ENCODE measurements at places on chromosomes 1 and 21.

DNA sequence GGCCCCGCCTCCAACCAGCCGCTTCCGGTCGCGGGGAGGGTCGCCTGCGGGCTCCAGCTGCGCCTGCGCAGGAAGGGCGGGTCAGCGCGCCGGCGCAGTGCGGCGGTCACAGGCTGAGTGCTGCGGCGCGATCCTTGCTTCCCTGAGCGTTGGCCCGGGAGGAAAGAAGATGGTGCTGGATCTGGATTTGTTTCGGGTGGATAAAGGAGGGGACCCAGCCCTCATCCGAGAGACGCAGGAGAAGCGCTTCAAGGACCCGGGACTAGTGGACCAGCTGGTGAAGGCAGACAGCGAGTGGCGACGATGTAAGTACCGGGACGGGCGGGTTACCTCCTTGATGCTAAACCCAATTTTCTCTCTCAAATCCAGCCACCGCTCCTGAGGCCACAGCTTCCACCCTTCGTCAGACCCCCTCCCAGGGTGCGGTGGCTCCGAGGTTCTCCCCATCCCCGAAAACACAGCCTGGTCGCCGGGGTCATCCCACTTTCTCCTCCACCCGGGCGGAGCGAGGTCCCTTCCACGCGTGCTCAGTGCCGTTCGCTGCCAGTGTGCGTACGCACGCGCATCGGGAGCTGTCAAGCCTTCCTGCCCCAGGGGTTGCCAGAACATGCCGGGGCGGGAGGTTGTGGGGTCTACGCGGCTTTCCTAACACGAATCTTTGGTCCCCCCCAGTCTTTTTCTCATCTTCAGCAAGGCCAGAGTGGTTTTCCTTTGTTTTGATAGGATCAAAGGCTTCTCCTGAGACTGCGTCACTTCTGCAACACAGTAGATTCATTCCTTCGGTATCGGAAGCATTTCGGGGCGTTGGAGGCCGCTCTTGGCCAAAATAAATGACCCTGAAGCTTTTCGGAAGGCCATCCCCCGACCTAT, at the start of gene SARS1:
Gene SARS1 (plus strand): TSS at position 95 of the 870 bp plus-strand sequence. CDS start 75 bp downstream, at position 170.
- peak; percentile 83 for DNase-seq

- DNase-seq: no peak
These were observed 26.7 kb downstream of the CDC7 start for GRCh38 chr1:91527266-91527765.

DNA sequence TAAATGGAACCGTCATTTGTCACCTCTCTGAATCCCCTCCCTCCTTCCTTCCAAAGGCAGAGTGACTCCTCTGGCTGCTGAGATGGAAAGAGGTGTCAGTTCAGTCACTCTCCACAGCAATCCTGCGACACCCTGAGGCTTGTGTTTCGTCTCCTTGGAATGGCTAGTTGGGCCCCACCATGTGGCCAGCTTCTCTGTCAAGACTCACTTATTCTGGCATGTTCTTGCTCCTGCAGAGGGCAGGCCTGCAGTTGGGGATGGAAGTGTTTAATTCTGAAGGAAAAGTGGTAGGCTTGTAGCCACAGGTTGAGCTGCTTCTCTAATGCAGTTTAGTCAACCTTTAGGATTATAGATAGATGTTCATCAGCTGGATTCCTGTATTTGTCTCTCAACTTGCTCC, 149.6 kb downstream of the LMO4 start:
- peak; percentile 3 for DNase-seq

DNA sequence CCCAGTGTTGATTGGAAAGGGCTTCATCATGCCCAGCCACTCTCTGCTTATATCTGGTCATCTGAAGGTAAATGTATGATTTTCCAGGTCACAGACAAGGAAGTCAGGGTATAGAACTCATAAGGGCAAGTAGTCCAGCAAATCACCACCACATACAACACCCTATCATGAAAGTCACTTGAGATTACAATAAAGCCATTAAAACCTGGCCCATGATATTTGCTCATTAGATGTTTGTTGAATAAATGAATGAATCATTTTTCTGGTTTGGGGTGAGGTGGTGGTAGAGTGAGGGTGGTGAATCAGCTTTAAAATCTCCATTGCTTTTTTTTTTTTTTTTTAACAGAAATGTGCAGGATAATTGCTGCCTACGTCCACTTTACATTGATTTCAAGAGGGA, 91.9 kb downstream of the TGFB2 start:
- no peak for DNase-seq

GRCh38 chr1:43636006-43636641, 13.8 kb upstream of the KDM4A start:
- no peak for DNase-seq

- no peak for DNase-seq
These were observed 172.9 kb upstream of the ESRRG start for GRCh38 chr1:216896146-216896545.

DNA sequence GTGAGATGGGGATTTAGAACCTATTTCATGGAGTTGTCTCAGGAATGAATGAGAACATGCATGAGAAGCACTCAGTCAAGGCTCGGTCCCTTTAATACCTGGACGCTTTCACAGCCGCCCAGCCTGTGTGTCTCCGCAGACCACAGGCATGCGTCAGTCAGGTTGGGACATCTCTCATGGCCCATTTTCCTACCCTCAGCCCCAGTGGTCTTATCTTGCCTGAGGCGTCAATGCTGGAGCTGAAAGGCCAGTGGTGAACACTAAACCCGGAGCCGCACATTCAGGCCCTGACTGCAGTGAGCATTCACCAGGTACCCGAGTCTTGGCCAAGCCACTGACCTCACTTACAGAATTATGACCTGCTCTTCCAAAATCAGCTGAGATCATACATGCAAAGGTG, 263.2 kb upstream of the RAB4A start:
- no peak for DNase-seq

- DNase-seq: no peak
These were observed 26.8 kb upstream of the CACNA1E start for GRCh38 chr1:181456551-181456950.

GRCh38 chr1:910881-911721, 12.6 kb upstream of the SAMD11 start:
- no peak for DNase-seq

- no peak for DNase-seq
These were observed 130.6 kb downstream of the EDEM3 start for GRCh38 chr1:184624051-184624450.

DNA sequence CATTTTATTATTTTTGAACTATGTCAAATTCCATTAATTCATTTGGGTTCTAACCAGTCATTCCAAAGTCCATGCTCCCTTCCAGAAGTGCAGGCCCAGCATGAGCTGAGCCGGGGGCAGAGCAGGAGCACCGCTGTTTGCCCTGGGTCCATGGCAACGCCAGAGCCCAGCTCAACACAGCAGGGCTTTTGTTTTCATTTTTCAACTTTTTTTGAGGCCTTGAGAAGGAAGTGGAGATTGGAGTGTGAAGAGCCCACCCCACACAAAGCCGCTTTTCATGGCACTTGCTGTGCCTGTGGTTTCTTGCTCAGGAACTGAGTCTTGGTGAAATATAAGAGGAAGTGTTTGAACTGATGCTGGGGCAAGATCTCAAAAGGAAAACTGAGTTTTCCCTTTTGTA, 13.2 kb upstream of the PRMT2 start:
- no peak for DNase-seq

DNA sequence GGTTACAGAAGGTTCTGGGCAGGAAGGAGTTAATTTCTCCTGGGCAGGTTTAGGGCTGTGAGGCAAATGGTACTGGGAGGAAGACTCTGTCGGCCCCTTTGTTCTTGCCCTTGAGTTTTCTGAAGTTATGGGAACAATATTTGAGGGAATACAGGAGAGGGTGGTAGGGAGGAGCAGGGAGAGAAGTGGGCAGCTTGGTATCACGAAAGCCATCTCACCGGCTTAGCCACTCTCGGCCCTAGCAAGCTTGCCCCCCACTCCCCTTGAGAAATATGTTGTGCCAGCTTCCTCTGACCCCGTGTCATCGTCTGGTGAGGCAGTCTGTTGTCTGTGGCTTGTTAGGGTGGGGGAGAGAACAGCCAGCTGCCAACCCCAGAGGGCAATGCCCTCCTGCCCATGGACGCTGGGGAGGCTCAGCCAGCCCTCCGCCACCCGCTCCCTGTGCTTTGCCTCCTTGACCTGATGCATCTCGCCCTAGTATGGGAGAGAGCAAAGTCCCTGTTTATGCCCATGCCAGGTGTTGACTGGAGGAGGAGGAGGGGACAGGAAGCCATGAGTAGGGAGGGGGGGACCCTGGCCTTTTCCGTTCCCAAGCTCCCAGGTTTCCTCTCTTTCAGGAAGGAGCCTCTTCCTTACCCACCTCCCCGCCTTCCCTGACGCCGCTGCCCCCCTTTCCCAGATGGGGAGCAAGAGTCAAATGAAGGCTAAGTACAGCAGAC, 1.2 kb downstream of the EFNA1 start:
- no peak for DNase-seq

GRCh38 chr1:60470246-60470645, 396.7 kb upstream of the C1orf87 start:
- DNase-seq: no peak

- DNase-seq: no peak
These were observed 23.5 kb downstream of the SLC19A1 start for GRCh38 chr21:45518742-45519141.

- DNase-seq: no peak
These were observed 113.1 kb upstream of the ESRRG start for GRCh38 chr1:216836316-216836715.

DNA sequence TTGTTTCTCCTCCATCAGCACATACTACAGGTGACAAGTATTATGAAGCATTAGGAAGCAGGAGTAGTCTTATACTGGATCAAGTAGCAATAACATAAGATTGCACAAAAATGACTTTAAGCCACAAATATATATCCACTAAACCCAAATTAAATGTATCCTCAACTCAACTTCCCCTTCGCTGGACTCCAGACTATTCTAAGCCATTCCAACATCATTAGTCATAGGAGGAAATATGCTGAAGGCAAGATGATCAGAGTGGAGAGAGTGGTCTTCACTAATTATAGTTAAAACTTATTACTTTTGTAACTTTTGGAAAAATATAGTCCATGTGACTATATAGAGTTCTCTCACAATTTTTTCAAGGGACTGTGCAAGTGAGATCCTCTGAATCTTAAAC, 390.7 kb upstream of the ZP4 start:
- DNase-seq: no peak

GRCh38 chr1:203517426-203518110, 23.6 kb downstream of the OPTC start:
- DNase-seq: no peak

DNA sequence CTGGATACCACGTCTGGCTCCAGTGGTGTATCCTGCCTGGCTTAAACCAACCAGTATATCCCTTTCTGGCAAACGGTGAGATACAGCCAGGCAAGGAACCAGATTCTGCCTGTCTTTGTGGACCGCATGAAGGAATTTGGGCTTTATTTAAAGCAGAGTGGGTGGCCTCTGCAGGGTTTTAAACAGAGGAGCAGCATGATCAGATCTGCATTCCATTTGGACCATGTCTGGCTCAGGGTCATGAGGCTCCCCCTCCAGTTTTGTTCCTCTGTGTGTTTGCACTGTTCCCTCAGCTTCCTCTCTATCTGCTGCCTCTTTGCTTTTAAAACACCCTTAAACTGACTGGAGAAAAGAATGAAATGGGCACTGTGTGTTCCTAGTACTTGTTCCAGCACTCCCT, 195.0 kb downstream of the GIPC2 start:
- DNase-seq: no peak

DNA sequence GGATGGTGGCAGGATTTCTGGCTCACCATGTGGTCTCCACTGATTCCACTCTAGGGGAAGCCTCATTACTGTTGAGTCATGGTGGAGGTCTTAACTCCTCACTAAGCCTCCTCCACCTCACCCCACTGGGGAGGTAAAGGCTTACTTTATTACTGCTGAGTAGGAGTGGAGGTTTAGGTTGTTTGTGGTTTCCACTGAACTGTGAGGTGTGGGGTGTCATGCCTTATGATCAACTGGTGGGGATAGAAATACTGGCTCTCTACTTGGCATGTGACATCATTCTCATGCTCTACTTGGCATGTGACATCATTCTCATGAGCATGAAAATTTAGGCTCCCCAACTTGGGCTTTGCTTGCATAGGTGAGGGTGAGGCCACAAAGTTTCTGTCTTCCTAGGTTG, 35.6 kb downstream of the COL6A1 start:
- DNase-seq: no peak

- no peak for DNase-seq
These were observed 114.6 kb downstream of the KAZN start for GRCh38 chr1:14713077-14713476.

DNA sequence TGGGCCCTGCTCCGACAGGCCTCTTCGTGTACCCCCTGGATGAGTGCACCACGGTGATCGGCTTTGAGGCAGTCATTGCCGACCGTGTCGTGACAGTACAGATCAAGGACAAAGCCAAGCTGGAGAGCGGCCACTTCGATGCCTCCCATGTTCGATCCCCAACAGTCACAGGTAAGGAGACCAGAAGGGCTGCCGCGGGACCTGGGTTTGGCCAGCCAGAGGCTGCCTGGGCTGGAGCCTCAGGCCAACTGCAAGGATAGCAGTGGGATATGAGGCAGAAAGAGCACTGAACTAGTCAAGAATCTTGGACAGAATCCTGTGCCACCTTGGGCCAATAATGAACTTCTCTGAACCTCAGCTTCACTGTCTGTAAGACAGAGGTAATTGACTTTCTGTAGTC, 22.1 kb downstream of the VWA5B1 start:
- DNase-seq: no peak

DNA sequence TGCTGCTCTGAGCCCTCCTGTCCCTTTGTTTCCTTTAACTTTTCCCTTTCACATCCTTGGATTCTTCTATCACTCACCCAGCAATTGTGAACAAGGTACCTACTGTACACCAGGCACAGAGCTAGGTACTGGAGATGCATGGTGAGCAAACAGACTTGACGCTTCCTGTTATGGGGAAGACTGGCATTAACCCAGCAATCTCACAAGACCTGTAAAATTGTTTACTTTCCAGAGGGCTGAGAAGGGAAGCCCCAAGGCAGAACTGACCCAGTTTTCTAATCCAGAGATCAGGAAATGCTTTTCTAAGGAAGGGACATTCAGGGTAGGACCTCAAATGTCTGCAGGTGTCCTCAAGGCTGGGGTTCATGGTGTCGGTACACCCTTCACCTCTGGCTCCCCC, 171.6 kb upstream of the KAZN start:
- no peak for DNase-seq

GRCh38 chr1:160219062-160219929, 14.1 kb downstream of the PEA15 start:
- DNase-seq: peak; percentile 67

GRCh38 chr1:60765204-60765603, 317.2 kb upstream of the NFIA start:
- peak; percentile 38 for DNase-seq

DNA sequence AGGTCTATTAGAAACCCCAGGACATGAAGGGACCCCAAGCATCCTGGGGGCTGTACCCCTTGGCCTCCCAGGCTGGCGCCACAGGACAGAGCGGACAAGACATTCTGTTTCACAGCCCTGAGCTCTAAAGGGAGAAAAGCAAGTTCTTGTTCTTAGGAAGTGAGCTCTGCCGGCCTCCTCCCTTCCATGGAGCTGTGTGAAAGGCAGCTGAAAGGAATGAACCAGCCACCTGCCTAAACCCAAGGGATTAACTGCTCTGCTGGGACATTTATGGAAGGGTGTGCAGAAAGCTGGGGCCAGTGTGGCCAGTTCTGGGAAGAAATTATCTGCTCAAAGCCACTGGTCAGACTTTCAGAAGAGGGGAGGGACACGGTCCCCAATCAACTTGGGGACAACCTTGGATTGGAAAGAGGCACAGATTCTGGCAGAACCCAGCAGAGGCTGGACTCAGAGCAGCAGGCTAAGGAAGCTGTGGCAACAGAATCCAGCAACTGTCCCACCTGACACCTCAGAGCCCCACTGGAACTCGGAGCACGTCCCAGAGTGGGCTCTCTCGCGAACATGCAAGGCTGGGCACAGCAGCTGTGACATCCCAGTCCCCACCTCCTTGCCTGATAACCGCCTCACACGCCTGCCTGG, 2.1 kb downstream of the KLHL21 start:
- peak; percentile 39 for DNase-seq

GRCh38 chr1:86226204-86226603, 69.6 kb upstream of the COL24A1 start:
- DNase-seq: no peak
